ENCODE measurements at places on chromosomes 6 and 20.

DNA sequence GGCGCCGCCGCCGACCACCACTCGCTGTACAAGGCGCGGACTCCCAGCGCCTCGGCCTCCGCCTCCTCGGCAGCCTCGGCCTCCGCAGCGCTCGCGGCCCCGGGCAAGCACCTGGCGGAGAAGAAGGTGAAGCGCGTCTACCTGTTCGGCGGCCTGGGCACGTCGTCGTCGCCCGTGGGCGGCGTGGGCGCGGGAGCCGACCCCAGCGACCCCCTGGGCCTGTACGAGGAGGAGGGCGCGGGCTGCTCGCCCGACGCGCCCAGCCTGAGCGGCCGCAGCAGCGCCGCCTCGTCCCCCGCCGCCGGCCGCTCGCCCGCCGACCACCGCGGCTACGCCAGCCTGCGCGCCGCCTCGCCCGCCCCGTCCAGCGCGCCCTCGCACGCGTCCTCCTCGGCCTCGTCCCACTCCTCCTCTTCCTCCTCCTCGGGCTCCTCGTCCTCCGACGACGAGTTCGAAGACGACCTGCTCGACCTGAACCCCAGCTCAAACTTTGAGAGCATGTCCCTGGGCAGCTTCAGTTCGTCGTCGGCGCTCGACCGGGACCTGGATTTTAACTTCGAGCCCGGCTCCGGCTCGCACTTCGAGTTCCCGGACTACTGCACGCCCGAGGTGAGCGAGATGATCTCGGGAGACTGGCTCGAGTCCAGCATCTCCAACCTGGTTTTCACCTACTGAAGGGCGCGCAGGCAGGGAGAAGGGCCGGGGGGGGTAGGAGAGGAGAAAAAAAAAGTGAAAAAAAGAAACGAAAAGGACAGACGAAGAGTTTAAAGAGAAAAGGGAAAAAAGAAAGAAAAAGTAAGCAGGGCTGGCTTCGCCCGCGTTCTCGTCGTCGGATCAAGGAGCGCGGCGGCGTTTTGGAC is 2.0 kb downstream of the SOX4 start:
- DNase-seq = no peak

DNA sequence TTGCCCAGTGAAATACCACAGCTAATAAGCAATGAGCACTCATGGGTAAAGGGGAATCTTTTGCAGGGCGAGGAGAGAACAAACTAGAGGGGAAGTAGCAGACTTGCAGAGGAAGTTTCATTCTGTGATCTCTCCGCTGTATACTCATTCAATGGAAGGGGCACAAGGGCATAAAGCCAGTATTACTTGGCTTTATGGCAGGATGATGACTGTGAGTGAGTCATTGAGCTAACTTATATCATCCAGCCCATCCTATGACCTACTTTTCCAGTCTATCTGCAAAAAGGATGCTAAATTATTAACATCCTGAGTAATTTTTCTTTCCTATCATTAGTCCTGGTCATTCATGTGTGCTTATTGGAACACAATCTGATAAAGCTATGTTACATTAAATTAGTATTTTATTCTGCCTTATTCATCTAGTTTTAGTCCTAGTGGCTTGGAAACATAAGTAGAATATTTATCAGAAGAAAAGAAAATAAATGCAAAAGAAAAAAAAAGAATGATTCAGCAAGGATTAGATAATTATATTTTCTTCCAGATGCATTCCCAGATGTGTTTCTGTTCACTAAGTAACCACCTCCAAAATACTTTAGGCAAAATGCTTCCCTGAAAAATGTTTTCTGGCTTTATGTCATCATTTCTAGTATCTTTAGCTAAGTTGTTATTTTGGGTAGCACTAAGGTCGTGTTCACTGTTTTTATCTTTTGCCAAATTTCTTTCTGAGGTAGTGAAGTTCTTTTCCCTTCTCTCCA is 471.7 kb downstream of the CDKAL1 start:
- no peak for DNase-seq

- DNase-seq = no peak
These were observed 100.1 kb downstream of the ZFAND3 start for GRCh38 chr6:37919417-37920157.

- DNase-seq = peak; percentile 51
These were observed 651 bp upstream of the BLTP3A start for GRCh38 chr6:34791164-34791700.

- no peak for DNase-seq
These were observed 213.5 kb upstream of the KCNG1 start for GRCh38 chr20:51236421-51236820.

- no peak for DNase-seq
These were observed 18.6 kb downstream of the MTG2 start for GRCh38 chr20:62201173-62202082.

- no peak for DNase-seq
These were observed 50.5 kb downstream of the MCUR1 start for GRCh38 chr6:13763740-13764381.

DNA sequence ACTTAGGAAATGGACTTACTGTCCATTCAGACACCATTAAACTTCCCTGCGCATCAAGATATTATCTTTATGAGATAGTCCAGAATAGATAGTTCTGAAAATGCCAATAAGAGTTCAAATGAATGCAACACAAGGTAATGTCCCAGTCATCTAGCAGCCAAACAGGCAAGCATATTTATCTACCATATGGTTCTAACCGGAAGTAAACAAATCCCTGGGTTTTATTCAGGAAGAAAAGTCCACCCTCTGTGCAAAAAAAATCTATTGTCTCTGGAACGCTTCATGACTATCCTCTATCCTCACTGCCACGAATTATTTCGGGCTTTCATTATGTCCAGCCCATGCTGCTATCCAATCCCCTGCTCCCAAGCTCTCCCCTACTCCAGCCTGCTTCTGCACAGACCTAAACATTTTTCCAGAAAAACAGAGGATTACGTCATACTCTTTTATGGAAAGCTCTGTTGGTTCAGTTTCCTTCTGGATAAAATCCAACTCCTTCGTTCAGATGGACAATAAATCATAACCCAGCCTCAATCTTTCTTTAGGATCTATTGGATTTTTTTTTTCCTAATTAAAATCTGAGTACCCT is 11.4 kb downstream of the PPIL6 start:
- DNase-seq = no peak

- no peak for DNase-seq
These were observed 53.4 kb downstream of the SLX4IP start for GRCh38 chr20:10488534-10488933.

DNA sequence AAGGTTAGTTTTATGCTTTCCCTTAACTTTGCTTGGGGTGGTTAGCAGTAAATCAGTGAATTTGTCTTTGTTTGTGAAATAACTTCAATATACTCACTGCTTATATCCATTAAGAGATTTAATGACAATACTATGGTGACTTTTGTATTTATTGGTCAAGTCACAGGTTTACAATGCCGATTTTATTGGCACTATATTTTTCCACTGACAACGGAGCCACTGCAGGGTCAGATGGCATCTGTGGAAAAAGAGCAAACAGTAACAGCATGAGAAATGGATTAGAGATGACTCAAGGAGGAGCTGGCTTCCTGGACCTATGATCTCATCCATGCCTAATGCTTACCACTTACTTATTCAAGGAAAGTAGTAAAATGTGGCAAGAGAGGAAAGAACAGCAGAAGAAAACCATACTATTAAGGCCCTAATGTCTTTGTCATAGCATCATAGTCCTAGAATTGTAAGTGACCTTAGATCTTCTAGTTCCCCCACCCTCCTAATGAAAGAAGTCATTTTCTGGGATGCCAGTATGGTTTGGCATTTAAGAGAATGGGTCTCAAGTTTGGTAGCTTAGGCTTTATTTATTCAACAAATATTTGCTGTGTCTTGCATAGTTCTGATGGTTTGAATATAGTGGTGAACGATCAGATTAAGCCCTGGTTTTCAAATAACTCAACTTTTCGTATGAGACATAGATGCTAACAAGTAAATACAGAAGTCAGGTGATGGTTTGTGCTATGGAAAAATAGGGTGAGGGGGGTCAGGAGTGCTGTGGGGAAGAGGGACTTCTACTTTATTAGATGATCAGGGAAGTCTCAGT is 18.5 kb downstream of the RNF144B start:
- no peak for DNase-seq

- no peak for DNase-seq
These were observed 107.1 kb downstream of the COL12A1 start for GRCh38 chr6:75098709-75099108.

GRCh38 chr6:148329596-148330381 is 12.8 kb upstream of the SASH1 start:
- no peak for DNase-seq

- no peak for DNase-seq
These were observed 1.6 kb downstream of the ARFRP1 start for GRCh38 chr20:63706027-63706695.

GRCh38 chr6:20434766-20435165 is 33.1 kb downstream of the E2F3 start:
- DNase-seq = no peak

DNA sequence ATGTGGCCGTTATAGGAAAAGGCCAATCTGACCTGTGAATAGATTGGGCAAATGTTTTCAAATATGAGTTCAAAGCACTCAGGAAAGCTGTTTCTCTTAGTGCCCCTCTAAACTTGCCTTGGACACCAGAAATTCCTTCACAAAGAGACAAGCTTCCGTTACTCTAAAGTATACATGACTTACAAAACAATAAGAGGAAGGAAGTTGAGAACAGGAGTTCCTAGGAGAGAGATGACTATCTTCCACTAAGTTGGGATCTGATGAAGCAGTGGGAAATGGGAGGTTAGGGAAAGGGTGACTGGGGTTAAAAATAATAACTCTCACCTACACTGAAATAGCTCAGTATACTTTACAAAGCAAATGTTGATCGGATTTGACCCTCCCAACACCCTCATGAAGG is 50.0 kb downstream of the ISM1 start:
- DNase-seq = no peak

DNA sequence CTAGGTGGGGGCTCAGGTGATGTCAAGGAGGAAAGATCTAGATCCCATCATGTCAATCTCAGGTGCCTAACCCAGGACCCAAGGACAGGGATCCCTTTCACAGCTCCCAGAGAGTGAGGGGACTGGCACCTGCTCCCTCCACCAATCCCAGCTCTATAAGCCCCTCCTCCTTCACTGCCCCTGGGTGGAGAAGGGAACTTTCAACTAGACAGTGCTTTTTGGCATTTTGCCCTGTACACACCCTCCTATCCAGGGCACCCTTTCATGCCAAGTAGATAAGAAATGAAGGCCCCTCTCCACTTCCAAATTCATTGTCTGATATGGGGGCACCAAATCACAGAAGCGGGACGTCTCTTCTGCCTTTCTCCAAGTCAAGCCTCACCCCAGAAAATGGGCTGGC is 61.6 kb downstream of the MDGA1 start:
- DNase-seq = no peak

DNA sequence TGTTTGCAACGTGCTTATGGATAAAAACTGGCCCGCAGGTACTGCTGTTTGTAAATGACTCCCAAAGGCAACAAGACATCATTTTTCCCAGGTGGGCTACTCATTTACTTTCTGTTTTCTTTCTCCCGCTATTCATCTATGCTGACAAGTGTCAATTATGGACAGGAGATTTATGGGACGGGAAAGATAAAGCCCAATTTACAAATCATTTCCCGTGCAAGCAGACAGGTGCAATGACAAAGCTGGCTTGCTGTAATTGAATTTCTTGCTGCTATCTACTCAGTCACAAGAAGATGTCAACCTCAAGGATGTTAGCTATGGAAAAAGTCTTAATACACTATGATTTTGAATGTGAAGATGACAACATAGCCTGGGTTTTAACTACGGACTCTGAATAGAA is 125.5 kb downstream of the EPHA7 start:
- no peak for DNase-seq

- no peak for DNase-seq
These were observed 92.3 kb upstream of the FUT9 start for GRCh38 chr6:95923518-95923917.

- DNase-seq = no peak
These were observed 122.7 kb upstream of the RNF24 start for GRCh38 chr20:4138056-4138455.

DNA sequence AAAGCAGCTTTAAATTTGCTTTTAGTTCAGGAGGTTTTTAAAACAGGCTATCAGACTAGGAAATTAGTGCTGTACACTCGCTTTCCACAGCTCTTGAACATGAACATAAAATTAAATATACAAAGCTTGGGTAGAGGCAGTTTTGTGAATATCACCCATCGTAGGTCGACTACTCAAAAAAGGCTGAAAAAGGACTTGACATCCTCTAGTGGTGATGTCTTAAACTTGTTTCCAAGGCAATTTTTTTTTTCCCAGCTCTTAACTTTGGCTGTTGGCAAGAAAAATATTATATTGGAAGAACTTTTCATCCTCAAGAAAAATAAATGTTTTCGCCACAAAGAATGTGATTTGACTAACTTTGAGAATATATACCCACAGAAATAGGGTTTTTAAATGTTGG is 2.9 kb downstream of the MAP7 start:
- DNase-seq = peak; percentile 42

GRCh38 chr6:98747273-98747672 is 87.1 kb upstream of the POU3F2 start:
- no peak for DNase-seq

DNA sequence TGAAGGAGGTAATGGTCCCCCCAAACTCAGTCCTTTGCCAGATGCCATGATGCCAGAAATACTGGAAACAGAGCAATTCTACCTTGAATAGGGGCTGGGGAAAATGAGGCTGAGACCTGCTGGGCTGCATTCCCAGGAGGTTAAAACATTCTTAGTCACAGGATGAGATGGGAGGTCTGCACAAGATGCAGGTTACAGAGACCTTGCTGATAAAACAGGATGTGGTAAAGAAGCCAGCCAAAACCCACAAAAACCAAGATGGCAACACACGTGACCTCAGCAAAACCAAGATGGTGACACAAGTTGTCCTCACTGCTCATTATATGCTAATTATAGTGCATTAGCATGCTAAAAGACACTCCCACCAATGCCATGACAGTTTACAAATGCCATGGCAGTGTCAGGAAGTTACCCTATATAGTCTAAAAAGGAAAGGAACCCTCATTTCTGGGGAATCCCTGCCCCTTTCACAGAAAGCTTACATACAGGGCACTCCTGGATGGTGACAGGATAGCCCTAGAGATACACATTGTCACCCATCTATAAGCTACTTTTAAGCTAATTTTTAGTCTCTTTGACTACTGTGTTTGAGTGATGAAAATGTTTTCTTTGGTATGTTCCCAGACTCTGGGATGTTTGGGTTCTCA is 979.7 kb downstream of the TBC1D32 start:
- DNase-seq = no peak

DNA sequence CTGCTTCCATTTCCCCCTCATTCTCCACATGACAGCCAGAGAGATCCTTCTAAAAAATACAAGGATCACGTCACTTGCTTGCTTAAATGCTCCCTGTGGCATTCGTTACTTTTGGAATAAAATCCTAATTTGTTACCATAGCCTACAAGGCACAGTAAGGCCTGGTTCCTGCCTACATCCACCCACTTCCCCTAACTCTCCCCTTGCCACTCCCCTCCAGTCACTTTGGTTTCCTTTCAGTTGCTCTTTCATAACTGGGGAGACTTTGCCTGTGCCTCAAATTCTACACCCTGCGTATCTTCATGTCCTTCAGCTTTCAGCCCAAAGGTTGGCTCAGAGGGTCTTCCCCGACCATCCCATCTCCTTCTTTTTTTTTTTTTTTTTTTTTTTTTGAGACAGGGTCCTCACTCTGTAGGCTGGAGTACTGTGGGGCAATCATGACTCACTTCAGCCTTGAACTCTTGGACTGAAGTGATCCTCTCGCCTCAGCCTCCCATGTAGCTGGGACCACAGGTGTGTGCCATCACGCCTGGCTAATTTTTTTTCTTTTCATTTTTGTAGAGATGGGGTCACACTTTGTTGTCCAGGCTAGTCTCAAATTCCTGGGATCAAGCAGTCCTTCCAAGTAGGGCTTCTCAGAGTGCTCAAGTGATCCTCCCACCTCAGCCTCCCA is 12.5 kb downstream of the ID1 start:
- peak; percentile 66 for DNase-seq
